ENCODE measurements at places on chromosomes 1 and 21.

DNA sequence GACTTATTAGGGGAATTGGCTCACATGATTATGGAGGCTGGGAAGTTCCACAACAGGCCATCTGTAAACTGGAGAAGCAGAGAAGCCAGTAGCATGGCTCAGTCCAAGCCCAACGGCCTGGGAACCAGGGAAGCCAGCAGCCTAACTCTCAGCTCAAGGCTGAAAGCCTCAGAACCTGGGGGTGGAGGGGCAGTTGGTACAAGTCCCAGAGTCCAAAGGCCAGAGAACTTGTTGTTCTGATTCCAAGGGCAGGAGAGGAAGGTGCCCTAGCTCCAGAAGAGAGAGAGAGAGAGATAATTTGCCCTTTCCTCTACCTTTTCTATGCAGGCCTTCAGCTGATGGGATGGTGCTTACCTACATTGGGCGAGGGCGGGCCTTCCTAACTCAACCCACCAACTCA lies 55.3 kb downstream of the MAN1C1 start:
- no peak for DNase-seq

DNA sequence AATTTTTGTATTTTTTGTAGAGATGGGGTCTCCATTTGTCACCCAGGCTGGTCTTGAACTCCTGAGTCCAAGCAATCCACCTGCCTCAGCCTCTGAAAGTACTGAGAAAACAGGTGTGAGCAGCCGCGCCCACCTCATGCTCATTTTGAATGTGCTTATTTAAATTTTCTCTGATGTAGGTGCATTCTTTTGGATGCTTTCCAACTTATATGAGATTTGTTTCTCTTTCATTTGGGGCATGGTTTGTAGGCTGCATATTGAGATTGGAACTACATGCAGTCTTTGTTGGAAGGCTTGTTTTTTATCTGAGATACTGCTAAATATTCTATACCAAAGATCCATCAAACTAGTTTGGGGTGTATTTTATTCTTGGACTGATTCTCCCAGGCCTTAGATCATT lies 81.0 kb upstream of the IVNS1ABP start:
- DNase-seq, result no peak

DNA sequence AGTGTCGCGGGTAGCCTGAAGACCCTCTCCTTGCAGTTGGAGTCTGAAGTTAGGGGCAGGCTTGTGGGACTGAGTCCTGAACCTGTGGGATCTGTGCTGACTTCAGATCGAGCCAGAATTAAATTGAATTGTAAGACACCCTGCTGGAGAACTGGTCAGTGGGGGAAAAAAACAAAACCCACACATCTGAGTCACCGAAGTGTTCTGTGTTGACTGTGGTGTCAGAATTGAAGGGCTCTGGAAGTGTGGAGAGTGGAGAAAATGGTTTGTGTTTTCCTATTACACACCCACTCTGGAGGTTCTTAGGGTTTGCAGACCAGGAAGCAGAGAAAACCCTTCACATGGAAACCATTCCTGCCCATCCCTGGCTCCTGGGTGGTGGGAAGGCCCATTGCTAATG lies 209.5 kb upstream of the GALNT2 start:
- DNase-seq, result no peak

- DNase-seq, result no peak
These were observed 56.6 kb downstream of the LAMC1 start for GRCh38 chr1:183079712-183080388.

- no peak for DNase-seq
These were observed 176.6 kb downstream of the GRIK3 start for GRCh38 chr1:36857754-36858153.

- DNase-seq, result no peak
These were observed 45.8 kb downstream of the COLGALT2 start for GRCh38 chr1:183991756-183992155.

DNA sequence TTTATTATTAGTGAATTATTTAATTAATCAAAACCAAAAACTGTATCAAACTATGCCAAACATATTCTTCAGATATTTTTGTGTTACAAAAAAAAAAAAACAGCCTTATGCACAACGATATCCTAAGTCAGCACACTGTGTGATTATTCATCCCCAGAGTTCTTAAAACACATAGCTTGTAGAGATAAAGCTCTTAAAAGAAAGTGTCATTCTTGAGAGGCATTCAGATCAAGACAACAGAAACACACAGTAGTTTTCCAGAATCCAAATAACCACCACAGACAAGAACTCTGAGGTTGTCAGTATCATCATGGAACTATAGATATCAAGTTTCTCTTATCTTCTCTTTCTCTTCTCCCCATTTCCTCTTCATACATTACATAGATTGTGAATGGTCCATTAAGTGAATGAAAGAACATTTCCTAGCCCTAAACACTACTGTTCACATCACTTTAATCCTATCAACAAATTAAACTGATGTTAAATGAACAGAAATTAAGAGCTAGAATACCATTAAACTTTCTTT lies 13.5 kb downstream of the ZZZ3 start:
- DNase-seq, result no peak

- no peak for DNase-seq
These were observed 155.8 kb upstream of the UBE2U start for GRCh38 chr1:64047549-64047996.

- no peak for DNase-seq
These were observed 49.8 kb downstream of the KIRREL1 start for GRCh38 chr1:158043232-158043631.

GRCh38 chr1:70211541-70211940 lies 6.2 kb upstream of the LRRC40 start:
- DNase-seq, result no peak

GRCh38 chr21:34836103-34836932 lies 167.5 kb downstream of the CLIC6 start:
- no peak for DNase-seq

- no peak for DNase-seq
These were observed 8.5 kb downstream of the VANGL2 start for GRCh38 chr1:160408864-160409263.

- DNase-seq, result no peak
These were observed at the start of gene ADAMTS5 for GRCh38 chr21:26967062-26967913. TSS of gene ADAMTS5 (minus strand) at chr21:26967088. CDS start at chr21:26966391, 697 bp downstream.

DNA sequence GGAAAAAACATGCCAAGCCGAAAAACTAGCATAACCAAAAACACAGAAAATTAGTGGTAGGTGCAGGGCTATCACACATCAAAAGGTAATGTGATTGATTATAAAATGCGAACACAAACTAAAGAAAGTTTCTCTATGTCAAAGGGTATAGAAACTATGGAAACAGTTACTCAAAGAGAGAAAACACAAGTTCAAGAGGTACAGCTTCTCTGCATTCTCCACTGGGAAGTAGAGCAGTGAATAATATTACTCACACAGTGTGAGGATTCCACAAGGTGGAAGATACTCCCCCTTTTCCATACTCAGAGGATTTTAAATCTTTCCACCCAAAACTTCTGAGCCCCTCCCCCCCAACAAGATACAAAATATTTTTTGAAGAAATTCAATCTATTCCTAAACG lies 18.6 kb downstream of the AKT3 start:
- DNase-seq, result no peak

DNA sequence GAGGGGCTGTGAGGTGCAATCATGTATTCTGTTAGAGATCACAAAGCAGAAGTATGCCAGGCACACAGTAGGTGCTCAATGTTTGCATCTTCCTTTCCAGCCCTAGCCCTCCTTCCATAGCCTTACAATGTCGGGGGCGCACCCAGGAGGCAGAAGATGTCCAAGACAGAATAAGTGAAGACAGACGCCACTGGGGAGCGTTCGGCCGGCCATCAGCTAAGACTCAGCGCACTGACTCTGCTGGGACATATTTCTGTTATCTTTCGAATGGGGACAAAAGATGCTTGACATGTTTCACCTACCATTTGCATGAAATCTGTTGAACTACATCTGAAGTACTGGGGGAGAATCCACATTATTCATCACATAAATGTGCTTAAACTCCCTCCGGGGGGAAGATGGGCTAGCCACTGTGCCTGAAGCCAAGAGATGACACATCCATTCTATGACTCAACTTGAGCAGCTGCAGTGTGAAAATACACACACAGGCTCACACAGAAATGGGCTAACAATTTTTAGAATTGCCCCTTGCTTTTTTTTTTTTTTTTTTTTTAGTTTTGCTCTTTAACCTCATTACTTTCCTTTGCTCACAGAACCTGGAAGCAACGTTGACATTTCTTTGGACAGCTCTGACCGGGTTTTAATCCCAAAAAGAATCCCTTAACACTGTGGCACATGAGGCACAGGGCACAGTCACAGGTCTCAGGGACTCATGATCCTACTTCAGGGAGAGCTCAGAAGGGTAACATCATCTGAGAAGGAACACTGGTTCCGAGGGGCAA lies 7.9 kb downstream of the TIAM1 start:
- DNase-seq, result no peak

DNA sequence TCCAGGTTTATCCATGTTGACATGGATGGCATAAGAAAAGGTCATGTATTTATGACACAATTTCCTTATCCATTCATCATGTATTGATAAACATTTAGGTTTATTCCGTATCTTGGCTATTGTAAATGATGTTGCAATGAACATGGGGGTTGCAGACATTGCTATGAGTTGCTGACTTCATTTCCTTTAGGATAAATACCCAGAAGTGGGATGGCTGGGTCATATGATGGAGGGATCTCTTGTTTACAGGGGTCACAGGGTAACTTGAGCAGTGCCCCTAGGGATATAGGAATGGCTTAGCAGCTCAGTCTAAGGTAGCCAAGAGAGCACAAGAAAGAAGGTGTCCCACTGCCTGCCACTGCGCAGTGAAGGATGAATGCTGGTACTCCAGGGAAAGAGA lies 229.6 kb upstream of the COA6 start:
- DNase-seq, result no peak

DNA sequence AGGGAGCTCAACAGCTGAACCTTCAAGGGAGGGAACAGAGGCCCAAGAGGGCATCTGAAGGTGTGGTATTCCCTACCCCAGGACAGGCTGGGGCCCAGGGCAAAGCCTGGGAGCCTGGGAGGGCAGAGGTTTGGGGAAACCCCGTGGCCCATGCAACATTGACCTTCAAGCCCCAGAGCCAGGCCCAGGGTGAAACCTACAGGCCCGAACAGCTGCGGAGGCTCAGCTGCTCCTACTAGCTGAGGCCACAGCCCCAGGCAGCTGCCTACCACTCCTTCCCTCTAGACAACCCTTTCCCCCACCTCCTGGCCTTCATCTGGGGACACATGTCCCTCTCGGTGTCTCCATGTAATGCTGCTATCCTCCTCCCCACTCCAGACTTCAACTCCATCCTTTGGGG lies 3.2 kb downstream of the LAD1 start:
- no peak for DNase-seq

- DNase-seq, result no peak
These were observed 12.0 kb upstream of the SLC35A3 start for GRCh38 chr1:99957818-99958217.

- no peak for DNase-seq
These were observed 7.6 kb upstream of the DENND1B start for GRCh38 chr1:197782722-197783360.

- DNase-seq, result no peak
These were observed 73.2 kb upstream of the KIAA1614 start for GRCh38 chr1:180839547-180839946.

DNA sequence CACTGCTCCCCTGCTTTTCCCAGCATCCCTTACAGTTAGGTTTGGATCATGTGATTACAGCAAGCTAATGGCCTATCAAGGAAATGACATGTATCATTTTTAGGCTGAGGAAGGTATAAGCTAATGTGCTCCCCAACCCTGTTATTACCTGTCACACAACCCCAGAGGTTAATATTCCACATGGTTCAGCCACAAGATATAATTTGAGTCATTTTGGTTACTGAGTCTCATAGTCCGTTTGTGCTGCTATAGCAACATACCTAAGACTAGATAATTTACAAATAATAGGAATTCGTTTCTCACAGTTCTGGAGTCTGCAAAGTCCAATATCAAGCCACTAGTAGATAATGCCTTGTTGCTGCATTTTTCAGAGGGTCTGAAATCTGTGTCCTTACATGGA lies 29.1 kb upstream of the SLC16A1 start:
- DNase-seq, result no peak

- DNase-seq, result no peak
These were observed 749 bp downstream of the AKIRIN1 start for GRCh38 chr1:38991638-38992411.

DNA sequence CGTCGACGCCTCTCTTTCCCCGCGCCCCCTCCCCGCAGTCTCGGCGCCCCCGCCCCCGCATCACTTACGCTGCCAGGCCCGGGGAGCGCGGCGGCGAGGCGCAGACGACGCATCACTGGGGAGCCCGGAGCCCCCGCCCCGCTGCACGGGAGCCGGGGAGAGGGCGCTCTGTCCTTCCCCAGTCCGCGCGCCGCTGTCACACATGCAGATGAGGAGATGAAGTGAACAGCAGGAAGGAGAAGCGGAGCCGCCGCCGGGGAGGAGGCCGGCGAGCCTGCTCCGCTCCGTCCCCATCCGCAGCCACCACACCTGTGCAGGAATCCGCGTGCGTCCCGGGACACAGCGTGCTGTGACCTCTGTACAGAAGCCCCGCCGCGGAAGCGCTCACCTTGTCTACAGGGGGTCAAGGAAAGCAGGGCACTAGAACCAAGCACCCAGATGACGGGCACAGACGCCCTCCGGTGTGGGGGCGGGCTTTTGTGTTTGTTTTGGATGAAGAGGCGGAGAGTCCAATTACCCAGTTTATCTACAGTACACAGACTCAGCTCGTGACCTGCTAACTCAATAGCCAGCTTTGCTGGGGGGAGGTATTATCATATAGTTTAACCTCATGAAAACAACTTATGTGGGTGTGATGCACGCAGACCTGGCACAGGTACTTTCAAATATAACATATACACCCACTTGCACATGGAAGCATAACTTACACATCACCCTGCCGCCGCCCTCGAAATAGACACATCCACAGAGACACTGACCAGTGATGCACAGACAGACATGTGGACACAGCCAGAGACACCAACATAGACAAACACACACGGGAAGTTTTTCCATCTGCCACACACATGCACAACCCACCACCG lies 12.4 kb downstream of the KLHDC8A start:
- DNase-seq, result peak; percentile 13

DNA sequence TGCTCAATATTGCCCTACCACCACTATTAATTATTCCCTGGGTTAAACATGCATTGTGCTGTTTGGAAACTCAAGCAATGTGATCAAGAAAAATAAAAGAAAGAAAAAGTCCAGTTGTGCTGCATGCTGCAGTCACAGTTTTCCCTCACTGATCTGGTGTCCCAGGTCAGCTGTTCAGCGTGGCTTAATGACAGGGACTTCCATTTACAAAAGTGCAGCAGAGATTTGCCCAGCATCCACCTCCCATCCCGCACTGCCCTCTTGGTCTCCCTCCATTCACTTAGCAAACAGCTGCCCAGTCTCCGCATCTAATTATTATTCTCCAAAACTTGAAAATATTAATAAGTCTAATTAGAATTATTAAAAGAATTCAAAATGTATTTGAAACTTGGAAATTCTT lies 2.0 kb upstream of the OR2T4 start:
- no peak for DNase-seq

All from activated CD4-positive, CD25-positive, alpha-beta regulatory T cell (primary cell).